ENCODE measurements at places on chromosomes 13 and 19.

DNA sequence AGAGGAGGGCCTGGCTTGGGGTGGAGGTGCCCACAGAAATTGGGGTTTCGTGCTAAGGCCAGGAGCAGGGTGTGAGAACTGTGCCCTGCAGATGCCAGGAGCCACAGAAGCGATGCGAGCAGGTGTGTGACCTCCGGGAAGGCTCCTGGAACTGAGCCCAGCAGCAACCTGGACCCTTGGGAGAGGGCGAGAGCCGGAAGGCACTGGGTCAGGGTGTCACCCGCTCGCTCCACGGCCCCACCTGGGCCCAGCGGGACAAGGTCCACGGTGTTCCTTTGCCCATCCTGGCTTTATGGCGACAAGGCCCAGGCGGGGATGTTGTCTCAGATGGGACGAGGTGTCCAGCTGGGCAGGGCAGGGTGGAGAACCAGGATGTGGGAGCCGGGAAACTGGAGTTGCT lies 4.2 kb downstream of the MISP start:
- DNase-seq, result no peak

DNA sequence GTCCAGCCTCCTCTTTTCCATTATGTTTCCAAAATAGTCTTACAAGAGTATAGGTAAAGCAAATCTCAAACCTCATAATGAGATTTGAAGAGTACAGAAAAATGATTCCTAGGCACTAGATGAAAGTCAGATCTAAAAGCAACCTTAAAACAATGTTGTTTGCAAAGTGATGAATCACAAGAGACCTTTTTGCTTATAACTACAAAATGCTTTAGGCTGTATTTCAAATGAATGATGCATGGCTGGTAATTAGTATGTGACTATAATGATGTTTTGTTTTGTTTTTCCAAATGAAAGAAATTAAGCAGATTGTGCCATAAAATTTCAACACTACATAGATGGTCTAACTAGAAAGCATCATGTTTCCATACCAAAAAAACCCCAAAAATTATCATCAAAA lies 272.7 kb downstream of the DIAPH3 start:
- DNase-seq, result no peak

DNA sequence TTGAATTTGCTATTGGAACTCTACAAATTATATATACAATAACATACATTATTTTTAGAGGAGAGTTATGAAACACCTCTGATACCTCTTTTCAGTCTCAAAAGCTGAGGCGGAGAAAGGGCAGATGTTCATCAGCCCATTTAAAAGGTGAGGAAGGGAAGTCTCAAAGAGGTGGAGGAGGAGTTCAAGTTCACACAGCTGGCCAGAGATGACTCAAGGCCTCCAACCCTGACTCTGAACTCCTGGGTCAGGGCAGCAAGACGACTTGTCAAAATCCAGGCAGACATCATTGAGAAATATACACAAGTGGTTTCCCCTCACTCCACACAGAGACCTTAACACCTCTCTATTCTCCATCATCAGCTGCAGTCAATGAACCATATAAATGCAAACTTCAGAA lies 2.1 kb downstream of the SIAH3 start:
- no peak for DNase-seq

GRCh38 chr19:55080121-55080967 lies 4.7 kb downstream of the EPS8L1 start:
- no peak for DNase-seq

- no peak for DNase-seq
These were observed 52.6 kb downstream of the MAP4K1 start for GRCh38 chr19:38564981-38565690.

DNA sequence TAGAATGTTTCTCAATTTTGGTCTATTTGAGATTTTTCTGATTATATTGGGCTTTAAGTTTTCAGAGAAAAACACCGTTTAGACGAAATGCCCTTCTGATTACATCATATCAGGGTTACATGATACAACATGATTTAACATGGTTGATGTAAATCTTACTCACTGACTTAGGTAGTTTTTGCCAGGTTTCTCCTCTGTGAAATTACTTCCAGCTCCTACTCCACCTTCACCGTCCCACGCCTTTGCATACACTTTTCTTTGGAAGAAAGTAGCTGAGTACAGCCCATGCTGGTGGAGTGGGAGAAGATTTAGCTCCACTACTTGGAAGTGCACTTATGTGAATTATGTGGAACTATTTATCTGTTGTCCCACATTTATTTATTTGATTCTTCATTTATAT lies 433.2 kb upstream of the KLHL1 start:
- DNase-seq, result no peak

DNA sequence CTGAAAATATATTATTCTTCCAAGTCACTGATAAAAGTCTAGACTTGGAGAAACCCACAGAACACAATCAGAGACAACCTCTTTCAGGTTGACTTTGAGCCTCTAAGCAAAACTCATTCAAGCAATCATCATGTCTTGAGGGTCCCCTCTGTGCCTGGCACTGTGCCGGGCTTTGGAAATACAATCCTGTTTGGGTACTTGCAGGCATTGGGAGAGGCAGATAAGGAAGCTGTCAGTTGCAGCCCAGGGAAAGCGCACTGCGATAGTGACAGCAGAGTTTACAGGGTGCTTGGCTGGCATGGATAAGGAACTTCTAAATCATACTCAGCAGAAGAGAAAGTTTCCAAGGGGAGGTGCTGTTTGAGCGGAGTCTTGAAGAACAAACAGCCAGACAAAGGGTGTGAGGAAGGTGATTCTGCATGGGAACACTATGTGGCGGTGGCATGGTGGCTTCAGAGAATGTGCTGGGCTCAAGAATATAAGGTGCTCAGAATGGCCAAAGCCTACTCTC lies 9.1 kb downstream of the SERP2 start:
- DNase-seq, result no peak

GRCh38 chr19:20067943-20068342 lies 9.9 kb upstream of the ZNF90 start:
- no peak for DNase-seq

GRCh38 chr19:51689751-51690453 lies 3.2 kb upstream of the SPACA6 start:
- peak; percentile 1 for DNase-seq

DNA sequence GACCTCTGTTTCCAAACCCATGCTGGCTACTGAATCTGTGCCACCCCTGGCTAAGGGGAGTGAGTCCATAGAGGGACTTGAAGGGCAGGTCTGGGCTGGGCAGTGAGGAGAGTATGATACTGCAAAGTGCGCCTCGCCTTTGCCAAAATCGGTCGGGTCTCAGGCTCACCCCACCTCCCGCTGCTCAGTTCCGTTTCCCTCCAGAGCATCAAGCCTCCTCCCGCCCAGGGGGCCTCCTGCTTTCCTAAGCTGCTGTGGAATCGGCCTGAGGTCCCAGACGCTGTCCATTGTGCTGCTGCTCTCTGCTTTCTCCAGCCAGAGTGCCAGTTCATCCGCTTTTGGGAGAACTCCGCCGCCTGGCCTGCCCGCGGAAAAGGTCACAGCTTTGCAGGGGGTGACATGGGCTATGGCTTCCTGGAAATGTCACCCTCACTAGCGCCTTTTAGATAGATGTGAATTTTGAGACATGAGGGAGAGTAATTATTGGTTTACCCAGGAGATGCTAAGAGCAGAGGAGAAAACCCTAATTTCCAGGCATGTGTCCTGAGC lies 1418.4 kb downstream of the UQCRFS1 start:
- peak; percentile 23 for DNase-seq

GRCh38 chr19:2720777-2721569 lies at the start of gene DIRAS1:
Gene DIRAS1 (minus strand): TSS chr19:2721372. CDS start chr19:2717806, 3,566 bp downstream.
- DNase-seq, result no peak

- no peak for DNase-seq
These were observed 76.0 kb downstream of the CHST8 start for GRCh38 chr19:33697766-33698165.

GRCh38 chr19:42528354-42529247 lies at the start of gene CEACAM1:
Gene CEACAM1 (minus strand): TSS chr19:42528481. CDS start chr19:42528374, 107 bp downstream.
- no peak for DNase-seq

GRCh38 chr13:35473206-35473775 lies 3.2 kb downstream of the MAB21L1 start:
- no peak for DNase-seq

DNA sequence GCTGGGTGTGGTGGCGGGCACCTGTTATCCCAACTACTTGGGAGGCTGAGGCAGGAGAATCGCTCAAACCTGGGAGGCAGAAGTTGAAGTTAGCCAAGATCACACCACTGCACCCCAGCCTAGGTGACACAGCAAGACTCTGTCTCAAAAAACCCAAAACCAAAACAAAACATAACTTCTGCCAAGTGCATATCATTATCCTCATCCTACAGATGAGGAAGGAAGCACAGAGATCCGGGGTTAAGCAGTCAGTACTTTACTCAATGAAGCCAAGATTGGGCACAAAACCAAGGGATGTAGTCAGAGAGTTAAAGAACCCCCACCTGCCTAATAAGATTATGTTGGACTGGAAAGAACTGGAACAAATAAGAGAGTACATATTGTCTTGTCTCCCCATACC lies 5.5 kb upstream of the TMTC4 start:
- no peak for DNase-seq

GRCh38 chr13:71067165-71067815 lies 799.7 kb downstream of the DACH1 start:
- DNase-seq, result no peak

DNA sequence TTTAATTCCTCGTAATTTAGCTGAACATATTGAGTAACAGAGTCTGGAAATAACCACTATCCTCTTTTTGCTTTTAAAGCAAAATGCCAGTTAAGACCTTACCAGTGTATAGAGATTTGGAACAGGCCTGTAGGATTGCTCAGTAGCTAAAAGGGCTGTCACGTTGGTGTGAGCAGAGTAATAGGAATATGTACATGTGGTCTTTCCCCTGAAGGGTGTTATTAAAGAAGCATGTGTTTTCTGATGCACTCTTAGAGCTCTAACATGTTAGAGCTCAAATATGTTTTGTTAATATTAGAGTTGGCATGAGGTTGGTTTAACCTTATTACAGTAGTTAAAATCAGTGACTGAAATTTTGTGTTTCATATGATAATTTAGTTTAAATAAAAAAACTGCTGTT lies 172.9 kb downstream of the PDS5B start:
- no peak for DNase-seq

GRCh38 chr13:80140685-80141084 lies 200.2 kb downstream of the SPRY2 start:
- DNase-seq, result peak; percentile 66

- no peak for DNase-seq
These were observed 2.9 kb downstream of the CEBPG start for GRCh38 chr19:33376423-33376822.

DNA sequence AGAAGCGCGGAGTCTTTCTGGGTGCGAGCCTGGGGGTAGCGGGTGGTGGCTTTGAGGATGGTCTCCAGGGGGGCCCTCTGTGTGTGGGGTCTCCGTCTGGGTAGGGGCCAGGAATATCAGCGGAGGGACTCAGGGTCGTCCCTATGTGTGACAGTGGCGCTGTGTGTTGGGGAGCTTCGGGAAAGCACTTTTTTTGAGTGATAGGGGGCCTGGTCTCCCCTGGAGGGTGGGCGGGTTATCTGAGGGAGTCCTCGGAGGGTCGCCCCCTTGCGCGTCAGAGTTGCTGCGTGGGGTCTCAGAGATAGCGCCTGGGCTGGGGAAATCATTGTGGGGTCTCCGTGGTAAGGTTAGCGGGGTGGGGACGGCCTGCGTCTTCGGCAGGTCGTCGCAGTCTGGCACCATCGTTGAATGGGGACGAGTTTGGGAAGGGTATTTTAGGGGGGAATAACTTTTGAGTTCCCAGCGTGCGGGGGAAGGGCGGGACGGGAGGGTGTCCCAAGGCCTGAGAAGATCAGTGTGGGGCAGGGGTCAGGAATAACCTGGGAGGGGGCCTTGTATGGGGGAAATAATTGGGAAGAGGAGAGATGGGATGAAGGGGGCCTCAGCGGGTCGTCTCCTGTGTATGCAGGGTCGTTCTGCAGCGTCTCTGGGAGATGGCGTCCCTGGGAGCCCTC lies 857 bp downstream of the IER2 start:
- no peak for DNase-seq

DNA sequence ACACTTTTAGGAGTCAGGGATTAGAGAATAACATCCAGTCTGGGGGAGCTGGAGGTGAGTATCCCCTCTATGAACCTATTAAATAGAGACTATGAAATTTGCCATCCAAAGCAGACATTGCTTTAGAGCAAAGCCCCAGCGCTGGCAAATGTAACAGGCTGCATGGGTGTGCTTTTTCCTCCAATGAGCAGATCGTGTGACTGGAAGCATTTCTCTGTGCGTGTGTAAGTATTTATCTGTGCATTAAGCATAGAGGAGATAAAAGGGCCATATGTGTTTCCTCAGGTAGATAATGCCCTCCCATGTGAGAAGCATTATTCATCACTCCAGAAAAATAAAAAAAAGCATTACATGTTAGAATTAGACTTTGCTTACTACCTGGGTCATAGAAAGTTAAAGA lies 924 bp downstream of the TNFSF13B start:
- no peak for DNase-seq

DNA sequence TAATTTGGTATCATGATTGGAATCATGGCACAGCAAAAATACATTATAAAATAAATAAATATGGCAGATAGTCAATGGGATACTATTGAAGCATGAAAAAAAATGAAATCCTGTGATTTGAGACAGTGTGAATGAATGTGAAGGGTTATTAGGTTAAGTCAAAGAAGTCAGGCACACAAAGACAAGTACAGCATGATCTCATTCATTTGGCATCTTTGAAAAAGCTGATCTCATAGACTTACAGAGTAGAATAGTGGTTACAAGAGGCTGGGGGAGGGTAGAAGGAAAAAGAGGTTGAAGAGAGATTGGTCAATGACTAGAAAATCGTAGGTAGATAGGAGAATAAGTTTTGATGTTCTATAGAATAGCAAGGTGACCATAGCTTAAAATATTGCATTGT lies 295.1 kb upstream of the SLITRK5 start:
- DNase-seq, result no peak

DNA sequence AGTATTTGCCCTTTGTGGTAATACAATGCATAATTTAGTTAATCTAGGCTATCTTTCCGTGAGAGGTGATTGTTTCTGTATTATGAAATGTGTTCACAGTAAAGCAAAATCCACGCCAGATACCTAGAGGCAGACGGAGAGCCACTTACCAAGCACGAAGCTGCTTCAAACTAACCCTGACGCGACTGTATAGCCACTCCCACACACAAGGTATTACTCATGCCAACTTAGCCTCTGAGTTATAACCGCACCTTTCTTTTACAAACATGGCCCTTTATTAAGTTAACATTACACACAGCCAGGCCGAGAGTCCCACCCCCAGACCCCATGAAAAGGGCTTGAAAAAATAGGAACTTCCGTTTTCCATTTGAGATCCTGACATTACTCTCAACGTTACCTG lies 185.7 kb downstream of the ABCC4 start:
- no peak for DNase-seq
